Stimulated activated naive B cell treated with anti-CD40 and anti-IgM and Interleukin-4, amounts not matched to agents 10 μg/mL and 1 μg/mL and 100 μg/mL, for 72 hours (primary cell): ENCODE measurements at places on chromosomes 11 and 22.

GRCh38 chr22:49950396-49950994 lies 10.1 kb upstream of the PIM3 start:
- DNase-seq, result no peak

DNA sequence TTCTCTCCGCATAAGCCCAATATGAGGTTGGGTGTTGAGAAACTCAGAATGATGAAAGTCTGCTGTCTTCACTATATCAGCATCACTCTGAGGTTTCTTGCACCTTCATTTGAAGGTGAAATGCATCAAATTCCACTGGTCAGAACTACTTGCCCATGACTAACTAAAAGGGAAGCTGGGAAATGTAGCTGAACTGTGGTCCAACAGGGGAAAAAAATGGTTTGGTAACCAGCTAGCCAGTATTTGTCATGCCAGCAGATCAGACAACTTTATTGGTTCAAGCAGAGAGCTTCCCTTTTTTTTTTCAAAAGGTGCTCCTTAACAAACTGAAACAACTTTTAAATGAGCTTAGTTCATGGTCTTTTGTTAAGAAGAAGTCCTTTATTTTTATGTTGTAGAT lies 14.2 kb upstream of the PIK3C2A start:
- DNase-seq, result no peak

GRCh38 chr11:67411785-67412152 lies 3.7 kb upstream of the CARNS1 start:
- DNase-seq, result no peak

GRCh38 chr22:40238425-40239344 lies 61.0 kb downstream of the TNRC6B start:
- DNase-seq, result no peak

- no peak for DNase-seq
Observed at GRCh38 chr11:72013765-72014711, 15.3 kb downstream of the IL18BP start.

GRCh38 chr11:46319074-46319453 lies 28.2 kb upstream of the DGKZ start:
- DNase-seq, result no peak
